ENCODE measurements at places on chromosomes 12 and 14. TPM values are rescaled to one million over a fixed set of nuclear protein-coding genes. Genes with fewer than 3 reads are reported as not detected.

Gene KIF26A
- 15.3 TPM for polyA plus RNA-seq

Gene INHBE
- polyA plus RNA-seq: 10.8 TPM

Gene PPP1R1A
- 16.0 TPM for polyA plus RNA-seq

Gene PGF
- polyA plus RNA-seq: 21.8 TPM

Gene KRT72
- polyA plus RNA-seq: not detected

Gene MMAB
- polyA plus RNA-seq: 62.8 TPM

Gene ADCY6
- polyA plus RNA-seq: 8.9 TPM

Gene OAS3
- 15.3 TPM for polyA plus RNA-seq

Gene GALNT9
- polyA plus RNA-seq: 17.7 TPM

Gene GPR135
- 0.53 TPM for polyA plus RNA-seq

Gene TGM1
- 1.8 TPM for polyA plus RNA-seq

Gene NFATC4
- polyA plus RNA-seq: 11.6 TPM

Gene AKAP6
- polyA plus RNA-seq: 7.0 TPM

Gene CBLN3
- 3.3 TPM for polyA plus RNA-seq

Gene THTPA
- 48.6 TPM for polyA plus RNA-seq

Gene FIGNL2
- 0.46 TPM for polyA plus RNA-seq

Gene LBHD2
- not detected for polyA plus RNA-seq

Gene LRFN5
- 3.1 TPM for polyA plus RNA-seq

Gene IQSEC3
- polyA plus RNA-seq: 38.6 TPM

Gene APOLD1
- polyA plus RNA-seq: 23.9 TPM

Gene NPFF
- not detected for polyA plus RNA-seq

Gene SMCO2
- polyA plus RNA-seq: 0.39 TPM

Gene MAX
- polyA plus RNA-seq: 50.9 TPM

Gene CLEC4D
- polyA plus RNA-seq: not detected

Gene C1RL
- 13.7 TPM for polyA plus RNA-seq

Gene SDS
- polyA plus RNA-seq: 4.8 TPM

Gene TCHP
- polyA plus RNA-seq: 14.7 TPM

Gene MYH6
- polyA plus RNA-seq: not detected

Gene PLA2G1B
- not detected for polyA plus RNA-seq

Gene DDX51
- polyA plus RNA-seq: 19.3 TPM

Gene CD4
- polyA plus RNA-seq: 13.7 TPM

Gene GDF3
- polyA plus RNA-seq: not detected

Gene MIPOL1
- polyA plus RNA-seq: 2.1 TPM

Gene MIP
- not detected for polyA plus RNA-seq

Gene INHBC
- not detected for polyA plus RNA-seq

Gene HVCN1
- 7.7 TPM for polyA plus RNA-seq

Gene RAB5B
- polyA plus RNA-seq: 156 TPM

Gene SAMD15
- 1.3 TPM for polyA plus RNA-seq

Gene GLI1
- polyA plus RNA-seq: 0.36 TPM

Gene TAS2R20
- polyA plus RNA-seq: not detected

Gene PIK3C2G
- polyA plus RNA-seq: not detected

Gene FERMT2
- polyA plus RNA-seq: 26.0 TPM

Gene CLECL1
- not detected for polyA plus RNA-seq

Gene C12orf54
- not detected for polyA plus RNA-seq

Gene HOXC6
- polyA plus RNA-seq: not detected

Gene PIANP
- 63.9 TPM for polyA plus RNA-seq

Gene HOTAIR
- not detected for polyA plus RNA-seq

Gene TWF1
- 11.3 TPM for polyA plus RNA-seq

Gene AHSA1
- polyA plus RNA-seq: 276 TPM

Gene KCNA1
- polyA plus RNA-seq: 62.6 TPM

Gene SELPLG
- polyA plus RNA-seq: 8.1 TPM

Gene WSCD2
- 3.4 TPM for polyA plus RNA-seq

Gene RHOJ
- 11.1 TPM for polyA plus RNA-seq

Gene KCNK13
- polyA plus RNA-seq: 0.85 TPM

Gene TMEM63C
- 53.6 TPM for polyA plus RNA-seq

Gene NTS
- polyA plus RNA-seq: not detected

Gene LRRC10
- not detected for polyA plus RNA-seq

Gene TOMM20L
- not detected for polyA plus RNA-seq

Gene SLC5A8
- not detected for polyA plus RNA-seq
